Stimulated activated naive CD4-positive, alpha-beta T cell treated with Interleukin-2 at 50 U/mL for 16 hours (primary cell): ENCODE measurements at places on chromosomes 12 and 14.

GRCh38 chr14:54709444-54709843 lies 142.5 kb downstream of the SAMD4A start:
- DNase-seq, result no peak

GRCh38 chr12:116984098-116984497 lies 73.3 kb downstream of the FBXW8 start:
- no peak for DNase-seq

- DNase-seq, result no peak
Observed at GRCh38 chr14:36301159-36301558, 19.3 kb downstream of the MBIP start.

GRCh38 chr12:123085730-123086487 lies 65.0 kb downstream of the PITPNM2 start:
- DNase-seq, result no peak

GRCh38 chr12:24708718-24709117 lies 240.2 kb downstream of the BCAT1 start:
- DNase-seq, result no peak

- DNase-seq, result no peak
Observed at GRCh38 chr12:3750616-3751015, 2.3 kb downstream of the CRACR2A start.
